T1000 (cell line): ENCODE measurements at places on chromosomes 6 and 20.
A peak's percentile ranks its signal among the peaks of the same experiment; 100 is the strongest.

GRCh38 chr6:49540614-49541013 lies 9.9 kb upstream of the C6orf141 start:
- DNase-seq = no peak

- no peak for DNase-seq
Measured at GRCh38 chr20:8527998-8528723, 396.1 kb downstream of the PLCB1 start.

GRCh38 chr20:11654766-11655165 lies 262.9 kb upstream of the BTBD3 start:
- no peak for DNase-seq

- no peak for DNase-seq
Measured at GRCh38 chr6:149306967-149307366, 10.5 kb upstream of the TAB2 start.

- DNase-seq = no peak
Measured at GRCh38 chr20:62587757-62588402, 54.4 kb upstream of the SLCO4A1 start.

- DNase-seq = no peak
Measured at GRCh38 chr6:52415917-52416628, 4.1 kb upstream of the EFHC1 start.

DNA sequence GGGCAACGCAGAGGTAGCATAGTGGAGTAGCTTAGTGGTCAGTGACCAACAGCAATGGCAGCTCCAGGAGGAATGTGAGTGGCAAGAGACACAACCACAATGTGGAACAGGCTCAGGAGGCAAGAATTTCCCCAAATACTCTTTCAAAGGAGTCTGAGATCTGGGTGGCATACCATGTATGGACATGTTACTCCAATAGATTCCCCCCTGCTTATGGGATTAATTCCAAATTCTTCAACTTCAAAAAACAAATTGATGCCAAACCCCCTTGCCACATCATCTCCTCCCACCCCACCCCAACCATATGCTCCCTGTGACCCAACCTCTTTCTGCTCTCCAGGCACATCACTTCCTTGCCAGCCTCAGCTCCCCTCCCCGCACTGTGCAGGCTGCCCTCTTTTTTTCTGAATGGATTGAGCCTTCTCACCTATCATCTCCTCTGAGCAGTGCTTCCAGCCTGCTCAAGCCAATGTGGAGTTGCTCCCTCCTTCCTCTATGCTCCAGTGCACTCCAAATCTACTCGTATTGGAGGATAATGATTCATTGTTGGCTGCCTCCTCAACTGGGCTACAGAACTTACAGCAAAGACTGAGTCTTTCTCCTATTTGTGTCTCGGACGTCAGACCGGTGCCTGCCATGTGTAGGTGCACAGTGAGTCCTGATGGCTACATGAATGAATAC lies 93.0 kb upstream of the CEP85L start:
- DNase-seq = no peak

DNA sequence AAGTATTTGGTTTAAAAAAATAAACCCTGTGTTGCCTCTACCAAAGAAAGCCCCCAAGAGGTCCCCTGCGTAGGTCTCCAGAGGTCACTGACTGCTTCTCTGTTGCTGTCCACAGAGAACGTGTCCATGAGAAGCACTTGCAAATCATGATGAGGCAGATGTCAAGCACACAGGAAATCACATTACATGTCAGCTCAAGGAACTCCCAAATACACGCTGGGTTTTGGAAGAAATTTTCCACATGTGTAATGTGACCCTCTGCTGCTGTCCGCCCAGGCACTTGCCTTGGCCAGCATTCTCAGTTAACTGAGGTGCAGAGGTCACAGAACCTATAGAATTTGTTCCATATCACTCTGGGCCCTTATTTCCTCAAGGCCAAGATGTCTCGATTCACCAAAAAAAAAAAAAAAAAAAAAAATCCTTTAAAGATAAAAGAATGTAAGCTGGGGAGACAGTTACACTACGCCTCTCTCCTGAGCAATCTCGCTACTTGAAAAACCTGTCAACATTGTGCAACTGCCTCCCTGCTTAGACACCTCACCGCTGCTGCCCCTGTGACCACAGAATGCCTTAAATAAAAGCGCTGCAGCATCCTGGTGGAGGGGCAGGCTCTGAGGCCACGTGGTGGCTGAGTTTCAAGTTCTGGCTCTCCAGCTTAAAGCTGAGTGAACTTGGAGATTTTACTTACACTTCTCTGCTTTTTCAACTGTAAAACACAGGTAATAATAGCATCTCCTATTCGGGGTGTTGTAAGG lies 42.3 kb downstream of the SLC22A23 start:
- DNase-seq = no peak

GRCh38 chr20:1567392-1568162 lies 10.1 kb upstream of the SIRPD start:
- peak; percentile 67 for DNase-seq
